ENCODE measurements at places on chromosomes 4 and X. TPM values are rescaled to one million over a fixed set of nuclear protein-coding genes. Genes with fewer than 3 reads are reported as not detected.

PPEF1 gene
- total RNA-seq, result not detected

YY2 gene
- total RNA-seq, result 1.2 TPM

TFE3 gene
- total RNA-seq, result 29.1 TPM

ASMTL gene
- 6.8 TPM for total RNA-seq

KCTD8 gene
- total RNA-seq, result 0.77 TPM

MBTPS2 gene
- 9.3 TPM for total RNA-seq

Data from regular cardiac myocyte (primary cell).